ENCODE measurements at places on chromosomes 2 and 18.

- peak; percentile 90 for DNase-seq
Observed at GRCh38 chr2:231364961-231365810, 30.3 kb upstream of the B3GNT7 start.

DNA sequence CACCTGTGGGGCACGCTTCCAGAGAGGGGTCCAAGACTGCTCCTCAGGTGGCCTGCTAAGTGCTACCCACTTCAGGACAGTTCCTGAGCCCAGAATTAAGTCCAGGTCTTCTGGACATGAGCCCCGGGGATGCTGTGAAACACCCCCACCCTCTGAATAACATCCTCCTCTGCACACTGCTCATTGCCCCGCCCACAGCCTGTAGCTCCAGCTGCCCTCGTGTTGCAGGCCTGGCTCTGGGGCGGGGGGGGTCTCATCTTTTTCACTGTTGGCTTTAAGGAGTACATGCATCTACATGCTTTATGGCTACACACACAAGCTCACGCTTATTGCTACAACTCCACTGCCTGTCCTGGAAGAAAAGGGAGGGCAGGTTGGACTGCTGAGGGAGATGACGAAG is 92.8 kb downstream of the PTGR3 start:
- no peak for DNase-seq

DNA sequence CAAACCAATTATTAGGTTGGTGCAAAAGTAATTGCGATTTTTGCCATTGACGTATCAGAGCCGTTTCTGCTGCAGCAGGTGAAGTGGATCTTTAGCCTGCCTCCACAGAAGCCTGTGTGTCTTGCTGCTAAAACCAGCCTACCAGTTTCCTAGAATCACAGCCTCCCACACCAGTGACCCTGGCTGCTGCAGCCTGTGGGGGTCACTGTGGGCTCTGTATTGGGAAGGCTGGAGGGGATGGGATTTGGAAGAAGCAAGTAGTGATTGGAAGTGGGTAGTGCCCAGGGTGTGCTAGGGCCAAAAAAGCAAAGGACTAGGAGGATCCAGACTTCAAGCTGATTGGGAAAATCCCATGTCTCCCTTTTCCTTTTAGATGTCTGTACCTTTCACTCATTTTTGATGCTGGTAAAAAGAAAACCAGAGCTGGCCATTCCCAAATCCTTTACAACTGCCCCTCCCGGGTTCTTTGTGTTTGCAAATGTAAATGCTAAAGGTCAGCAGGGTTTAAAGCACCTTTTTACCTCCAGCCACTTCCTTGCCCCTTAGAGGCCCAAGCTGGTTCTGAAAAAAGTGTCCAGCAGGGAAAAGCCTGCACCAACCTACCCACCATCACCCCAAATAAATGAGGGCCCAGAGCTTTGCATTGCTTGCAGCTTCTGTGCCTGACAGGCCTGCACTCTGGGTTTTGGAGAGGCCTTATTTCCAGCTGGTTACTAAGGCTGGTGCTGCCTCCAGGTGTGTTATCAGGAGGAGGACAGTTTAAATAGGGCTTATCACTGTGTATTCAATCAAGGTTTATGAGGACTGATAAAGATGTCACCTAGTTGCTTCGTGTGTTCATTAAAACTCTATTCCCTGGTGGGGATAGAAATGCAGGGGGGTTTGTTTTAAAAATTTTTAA is 172.0 kb downstream of the MIB1 start:
- DNase-seq, result no peak

DNA sequence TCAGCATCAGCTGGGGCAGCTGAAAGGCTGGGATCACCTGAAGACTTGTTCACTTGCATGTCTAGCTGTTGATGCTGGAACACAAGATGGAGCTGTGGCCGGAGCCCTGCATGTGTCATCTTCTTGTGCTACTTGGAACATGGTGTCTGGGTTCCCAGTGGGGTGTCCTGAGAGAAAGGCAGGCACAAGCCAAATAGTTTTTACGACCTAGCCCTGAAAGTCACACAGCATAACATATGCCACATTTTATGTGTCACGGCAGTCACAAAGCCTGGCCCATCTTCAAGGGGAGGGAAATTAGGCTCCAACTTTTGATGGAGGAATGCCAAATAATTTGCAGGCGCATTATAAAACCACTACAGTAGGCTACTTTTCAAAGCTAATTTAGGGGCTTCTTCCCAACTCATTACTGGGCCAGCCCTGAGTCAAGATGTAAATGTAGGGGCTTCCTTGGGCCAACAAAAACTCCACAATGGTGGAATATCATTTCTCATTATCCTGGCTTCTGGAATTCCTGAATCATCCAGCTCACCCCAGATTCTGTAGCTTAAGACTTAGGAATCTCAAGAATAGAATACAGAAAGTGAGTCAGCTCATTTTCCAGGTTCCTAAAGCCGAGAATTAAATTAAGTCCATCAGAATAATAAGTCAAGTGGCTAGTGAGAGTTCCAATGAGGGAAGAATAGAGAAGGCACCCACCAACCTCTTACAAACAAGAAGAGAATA is 543.0 kb downstream of the TNS1 start:
- DNase-seq, result no peak

GRCh38 chr2:212912445-212913103 is 238.8 kb downstream of the IKZF2 start:
- DNase-seq, result no peak

DNA sequence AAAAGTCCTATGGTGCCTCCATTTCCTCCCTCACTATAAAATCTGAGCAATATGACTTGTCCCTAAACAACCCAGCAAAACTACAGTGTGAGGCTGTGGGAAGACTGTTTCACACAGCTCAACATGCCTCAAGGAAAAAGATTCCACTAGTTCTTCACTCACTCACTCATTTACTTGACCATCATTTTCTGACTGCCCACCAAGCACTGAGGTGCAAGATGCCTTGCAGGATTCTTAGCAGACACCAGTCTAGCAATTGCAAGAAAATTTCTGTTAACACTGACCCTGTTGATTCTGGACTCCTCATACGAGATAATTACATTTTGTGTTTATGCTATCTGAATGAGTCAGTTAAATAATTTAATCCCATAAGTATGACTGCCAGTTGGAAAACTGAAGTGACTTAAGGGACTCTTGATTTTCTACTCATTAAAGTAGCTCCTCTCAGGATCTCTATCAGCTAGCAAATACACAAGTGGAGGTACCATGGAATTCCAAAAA is 51.9 kb upstream of the PCBP1 start:
- DNase-seq, result no peak

GRCh38 chr2:49028101-49028500 is 126.2 kb downstream of the FSHR start:
- no peak for DNase-seq

GRCh38 chr2:174004905-174005605 is 39.9 kb upstream of the SP3 start:
- DNase-seq, result no peak

DNA sequence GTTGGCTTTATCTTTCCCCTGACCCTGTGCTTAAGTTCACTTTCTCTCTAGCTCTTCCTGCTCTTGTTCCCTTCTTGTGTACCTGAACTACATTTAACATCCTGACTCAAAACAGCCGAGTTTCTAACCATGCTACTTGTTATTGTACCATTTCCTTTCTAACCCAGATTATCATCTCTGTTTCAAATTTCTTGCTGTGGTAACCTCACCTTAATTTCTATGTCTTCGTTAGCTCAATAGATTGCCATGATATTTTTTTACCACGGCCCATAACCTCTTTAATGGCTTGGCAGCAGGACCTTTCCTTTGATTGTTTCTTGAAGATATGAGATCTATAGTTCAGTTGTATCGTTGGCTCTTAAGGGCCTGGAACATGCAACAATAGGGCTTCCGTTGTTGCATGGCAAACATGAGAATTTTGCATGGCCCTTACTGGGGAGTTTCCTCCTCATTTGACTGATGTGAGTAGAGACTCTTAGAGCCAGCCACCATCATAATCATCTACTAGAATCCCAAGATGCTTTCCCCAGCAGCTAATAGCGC is 11.1 kb downstream of the CFAP36 start:
- no peak for DNase-seq

Measured in posterior cingulate gyrus (tissue), 11 donors.